ENCODE measurements at places on chromosomes 11 and 22.
A peak's percentile ranks its signal among the peaks of the same experiment; 100 is the strongest.

DNA sequence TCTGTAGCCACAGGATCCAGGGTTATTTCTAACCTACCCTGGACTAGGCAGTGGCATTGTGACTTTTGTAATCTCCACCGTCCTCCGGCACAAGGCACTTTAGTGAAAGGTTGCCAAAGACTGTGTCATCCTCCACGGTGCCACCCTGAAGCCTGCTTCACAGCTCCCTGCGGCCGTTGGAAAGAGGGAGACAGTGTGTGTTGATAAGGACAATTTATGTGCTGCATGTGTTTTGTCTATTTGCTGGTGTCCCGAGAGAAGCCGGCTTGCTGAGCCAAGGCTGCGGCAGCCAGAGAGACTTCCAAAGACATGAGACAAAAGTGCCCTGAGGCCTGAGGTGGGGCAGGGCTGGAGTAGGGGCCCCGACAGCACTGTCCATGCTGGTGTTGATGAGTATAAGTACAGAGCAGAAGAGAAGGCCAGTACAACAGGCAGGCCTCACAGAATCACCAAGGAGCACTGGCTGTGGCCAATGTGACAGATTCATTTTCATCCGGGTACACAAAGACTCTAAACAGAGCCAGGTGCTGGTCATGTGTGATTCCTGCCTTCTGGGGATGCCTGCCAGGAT, 40.9 kb downstream of the GALNT18 start:
- DNase-seq, result no peak

- DNase-seq, result no peak
Measured at GRCh38 chr11:86228269-86229038, 16.1 kb upstream of the EED start.

- no peak for DNase-seq
Measured at GRCh38 chr11:91115116-91115515, 892.3 kb upstream of the CHORDC1 start.

DNA sequence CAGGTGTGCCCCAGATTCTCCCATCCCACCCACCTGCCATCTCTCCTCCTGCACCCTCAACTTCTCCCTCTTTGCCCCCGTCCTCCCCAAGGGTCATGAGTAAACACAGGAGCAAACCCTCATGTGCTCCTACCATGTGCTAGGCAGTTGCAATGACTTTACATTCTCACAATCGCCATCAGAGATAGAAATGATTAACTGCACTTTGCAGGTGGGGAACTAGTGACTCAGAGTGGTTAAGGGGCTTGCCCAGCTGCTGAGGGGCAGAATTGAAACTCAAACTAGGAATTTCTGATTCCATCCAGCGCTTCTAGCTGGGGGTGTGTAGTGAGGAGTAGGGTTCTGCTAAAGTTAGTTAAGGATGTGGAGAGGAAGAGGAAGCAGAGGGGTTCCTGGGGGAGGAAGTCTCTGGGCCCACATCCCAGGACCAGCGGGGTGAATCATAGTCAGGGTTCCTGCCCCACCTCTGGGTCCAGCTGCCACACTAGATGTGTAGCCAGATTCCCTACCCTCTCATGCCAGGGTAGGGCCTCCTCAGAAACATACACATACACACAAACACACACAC, 16.0 kb upstream of the PRG2 start:
- DNase-seq, result no peak

GRCh38 chr11:122661182-122661945, 5.8 kb downstream of the UBASH3B start:
- no peak for DNase-seq

GRCh38 chr22:27192135-27192829, 534.9 kb downstream of the MIAT start:
- no peak for DNase-seq

DNA sequence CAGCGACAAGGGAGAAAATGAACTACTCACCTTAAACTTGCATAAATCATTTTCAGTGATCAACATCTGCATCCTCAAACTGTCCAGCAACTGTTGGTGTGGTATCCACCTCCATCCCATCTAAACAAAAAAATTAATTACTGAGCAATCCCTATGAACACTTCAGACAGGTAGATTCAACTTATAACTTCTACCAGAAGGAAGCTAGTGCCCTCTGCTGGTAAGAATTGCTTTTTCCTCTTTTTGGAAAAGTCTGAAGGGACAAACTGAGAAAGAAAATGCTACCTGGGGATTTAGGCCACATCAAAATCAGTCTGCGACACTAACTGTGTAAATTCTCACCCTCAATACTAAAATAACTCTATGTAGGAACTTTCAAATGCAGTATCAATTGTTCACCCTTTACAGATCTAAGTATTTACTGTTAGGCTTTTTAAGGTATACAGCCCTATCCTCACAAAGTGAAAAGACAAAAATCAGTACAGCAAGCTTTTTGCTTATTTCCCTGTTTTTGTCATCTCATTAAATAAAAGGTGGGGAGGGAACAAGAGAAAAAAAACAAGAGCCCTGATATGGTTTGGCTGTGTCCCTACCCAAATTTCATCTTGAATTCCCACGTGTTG, 17.9 kb downstream of the CLNS1A start:
- DNase-seq, result peak; percentile 5

- DNase-seq, result no peak
Measured at GRCh38 chr11:8090756-8091155, 9.7 kb downstream of the TUB start.

GRCh38 chr11:95877291-95877690, 46.6 kb downstream of the MTMR2 start:
- no peak for DNase-seq

- no peak for DNase-seq
Measured at GRCh38 chr11:30594646-30595411, 8.7 kb upstream of the MPPED2 start.

GRCh38 chr11:129109701-129110100, 82.4 kb downstream of the ARHGAP32 start:
- DNase-seq, result no peak

DNA sequence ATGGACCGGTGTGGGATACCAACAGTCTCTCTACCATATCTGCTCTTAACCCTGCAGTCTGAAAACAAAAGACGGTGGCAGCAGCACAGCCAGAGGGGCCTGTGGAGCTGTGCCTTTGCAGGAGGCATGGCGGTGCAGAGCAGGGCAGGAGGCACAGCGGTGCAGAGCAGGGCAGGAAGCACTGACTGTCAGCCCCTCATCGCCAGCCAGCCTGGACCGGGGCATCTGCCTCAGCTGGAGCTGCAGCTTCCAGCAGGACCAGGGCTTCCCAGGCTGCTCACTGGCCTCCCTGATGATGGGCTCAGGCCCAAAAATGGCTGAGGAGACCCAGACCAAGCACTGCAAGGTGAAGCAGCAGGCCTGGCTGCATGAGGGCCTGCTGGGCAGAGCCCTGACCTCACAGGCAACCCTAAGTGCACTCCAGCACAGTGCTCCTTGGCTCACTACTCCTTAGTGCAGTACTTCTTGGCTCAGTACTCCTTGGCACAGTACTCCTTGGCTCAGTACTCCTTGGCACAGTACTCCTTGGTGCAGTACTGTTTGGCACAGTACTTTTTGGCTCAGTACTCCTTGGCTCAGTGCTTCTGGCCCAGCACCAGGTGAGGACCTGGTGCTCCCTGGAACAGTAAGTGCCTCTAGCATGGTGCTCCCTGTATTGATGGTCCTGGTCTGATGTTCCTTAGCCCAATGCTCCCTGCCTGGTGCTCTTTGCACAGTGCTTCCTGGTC, 78.0 kb downstream of the DHCR7 start:
- no peak for DNase-seq

GRCh38 chr11:11387622-11388305, 34.7 kb upstream of the CSNK2A3 start:
- DNase-seq, result no peak

GRCh38 chr22:31846161-31847115, 92.6 kb downstream of the DEPDC5 start:
- no peak for DNase-seq

DNA sequence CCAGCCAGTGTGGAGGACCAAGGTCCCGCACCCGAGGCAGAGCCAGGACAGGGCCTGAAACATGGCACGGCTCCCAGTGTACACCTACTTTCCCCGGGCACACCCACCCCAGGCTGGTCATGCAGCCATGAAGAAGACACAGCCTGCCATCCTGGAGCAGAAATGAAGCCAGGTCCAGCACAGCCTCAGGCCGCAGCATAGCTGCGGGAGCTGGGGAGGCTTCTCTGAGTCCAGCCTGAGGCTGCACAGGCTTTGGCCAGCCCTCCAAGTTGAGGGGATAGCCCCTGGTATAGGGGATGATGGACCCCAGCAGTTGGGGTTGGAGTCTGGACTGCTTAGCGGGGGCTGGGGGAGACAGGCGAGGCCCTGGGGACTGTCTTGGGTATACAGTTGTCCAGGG, 2.9 kb upstream of the HDAC10 start:
- no peak for DNase-seq

DNA sequence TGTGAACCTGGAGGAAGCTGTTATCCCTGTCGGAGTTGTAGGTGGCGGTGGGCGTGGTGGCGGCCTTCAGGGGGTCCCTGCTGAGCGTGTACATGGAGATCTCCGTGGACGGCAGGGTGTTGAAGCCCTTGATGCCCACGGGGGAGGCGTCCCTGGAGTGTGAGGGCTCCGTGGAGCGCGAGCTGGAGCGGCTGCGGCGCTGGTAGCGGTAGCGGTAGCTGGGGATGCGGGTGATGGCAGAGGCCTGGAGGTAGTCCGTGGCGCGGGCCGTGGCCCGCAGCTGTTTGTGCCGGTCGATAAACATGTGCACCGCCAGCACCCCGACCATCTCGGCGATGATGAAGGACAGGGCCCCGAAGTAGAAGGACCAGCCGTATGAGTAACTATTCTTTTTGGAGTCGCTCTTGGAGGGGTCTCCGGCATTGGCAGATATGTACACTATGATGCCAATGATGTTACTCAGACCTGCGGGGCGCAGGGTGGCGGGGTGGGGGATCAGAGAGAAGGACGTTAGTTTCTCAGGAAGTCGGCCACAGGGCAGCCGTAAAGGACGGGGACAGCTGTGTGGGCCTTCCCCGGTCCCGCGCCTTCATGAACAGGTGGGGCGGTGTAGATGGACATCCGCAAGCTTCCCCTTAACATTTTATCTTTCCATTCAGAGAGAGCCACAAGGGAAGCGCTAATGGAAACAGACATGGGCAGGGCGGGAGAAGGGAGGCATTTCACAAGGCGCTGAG, 35.6 kb upstream of the EIF3D start:
- no peak for DNase-seq

GRCh38 chr22:49970528-49971231, 10.1 kb downstream of the PIM3 start:
- peak; percentile 85 for DNase-seq

- no peak for DNase-seq
Measured at GRCh38 chr22:23901600-23901999, 7.4 kb downstream of the MIF start.

DNA sequence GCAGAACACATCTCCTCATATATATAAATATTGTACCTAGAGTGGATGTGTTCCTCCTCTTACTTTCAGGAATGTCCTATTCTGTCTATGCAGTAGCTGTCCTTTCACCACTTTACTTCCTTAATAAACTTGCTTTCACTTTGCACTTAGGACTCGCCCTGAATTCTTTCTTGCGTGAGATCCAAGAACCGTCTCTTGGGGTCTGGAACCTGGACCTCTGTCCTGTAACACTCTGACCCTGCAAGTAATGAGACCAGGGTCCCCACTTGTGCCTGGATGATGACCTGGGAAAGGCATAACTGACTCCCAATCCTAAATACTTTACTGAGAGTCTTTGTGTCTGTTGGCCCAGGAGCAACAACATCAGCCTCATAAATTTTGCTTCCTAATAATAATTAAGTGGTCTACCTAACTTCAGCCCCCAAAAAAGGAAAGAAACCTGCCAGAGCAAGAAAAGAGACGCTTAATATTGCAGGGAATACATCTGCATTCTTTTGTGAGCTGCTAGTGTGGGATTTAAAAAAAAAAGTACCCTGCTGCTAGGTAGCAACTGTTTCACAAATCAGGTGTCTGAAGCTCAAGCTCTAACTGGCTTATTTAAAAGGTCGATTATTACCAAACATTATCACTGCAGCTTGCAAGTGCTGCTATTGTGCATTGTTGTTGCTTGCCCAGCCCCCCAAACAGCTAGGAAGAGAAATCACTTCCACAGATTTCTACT, 69.3 kb downstream of the FAM168A start:
- DNase-seq, result no peak

DNA sequence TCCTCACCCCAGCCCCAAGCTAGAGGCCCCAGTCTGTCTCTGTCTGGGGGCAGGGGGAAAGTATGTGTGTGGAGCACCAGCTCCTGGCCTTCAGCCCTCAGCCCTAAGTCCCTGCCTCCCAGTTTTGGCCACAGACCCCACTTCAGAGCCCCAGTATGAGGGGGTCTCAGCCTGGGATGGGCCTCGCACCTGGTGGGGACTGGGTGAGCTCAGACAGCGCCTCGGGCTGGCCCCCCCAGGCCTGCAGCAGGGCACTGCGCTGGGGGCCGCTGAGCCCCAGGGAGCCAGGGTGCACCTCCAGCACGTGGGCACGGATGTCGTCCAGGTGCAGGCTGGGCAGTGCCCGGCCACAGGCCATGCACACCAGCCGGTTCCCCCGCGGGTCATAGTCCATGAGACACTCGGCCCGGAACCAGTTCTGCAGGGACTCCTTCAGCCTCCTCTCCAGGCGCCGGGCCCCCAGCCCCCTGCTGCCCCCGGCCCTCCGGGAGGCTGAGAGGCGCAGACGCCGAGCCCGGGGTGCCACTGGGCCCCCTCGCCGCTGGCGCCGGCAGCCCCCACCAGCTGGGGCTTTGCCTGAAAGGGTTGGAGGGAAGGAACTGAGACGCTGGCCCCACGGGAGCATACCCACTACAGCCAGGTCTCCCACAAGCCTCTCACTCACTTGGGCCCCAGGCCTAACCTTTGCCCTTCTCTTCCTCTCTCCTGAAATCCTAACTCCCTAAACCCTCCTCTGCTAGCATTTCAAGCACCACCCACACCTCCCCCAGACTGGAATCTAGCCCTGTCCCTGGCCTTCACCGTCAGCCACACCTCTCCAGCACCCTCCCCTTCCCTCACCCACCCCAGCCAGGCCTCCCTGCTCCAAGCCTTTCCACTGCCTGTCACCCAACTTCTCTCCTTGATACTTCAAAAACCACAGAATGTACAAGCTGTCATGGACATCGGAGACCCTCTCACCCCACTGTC, 3.6 kb downstream of the ZFTA start:
- DNase-seq, result no peak

DNA sequence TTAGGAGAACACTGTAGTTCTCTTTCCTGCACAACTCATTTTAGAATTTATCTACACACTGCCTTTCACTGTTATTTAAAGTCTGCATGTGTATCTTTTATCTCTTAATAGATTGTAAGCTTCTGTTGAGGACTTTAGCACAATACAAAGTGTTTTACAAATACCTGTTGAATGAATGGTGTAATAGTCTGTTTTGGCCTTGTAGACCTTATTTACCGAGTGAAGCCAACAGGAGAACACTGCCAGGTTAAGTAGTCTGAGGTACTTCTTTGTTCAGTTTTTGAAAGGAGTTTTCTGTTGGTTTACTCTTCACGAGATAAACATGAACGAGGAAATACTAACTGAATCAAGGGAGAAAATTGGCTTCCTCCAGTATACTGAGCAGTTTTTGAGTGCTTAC, 31.0 kb downstream of the SIK2 start:
- no peak for DNase-seq

GRCh38 chr11:109132539-109132938, 289.5 kb upstream of the C11orf87 start:
- DNase-seq, result no peak

- DNase-seq, result no peak
Measured at GRCh38 chr11:65918211-65919140, at the start of gene C11orf68. Gene C11orf68 (minus strand): TSS chr11:65919062. CDS start chr11:65919031, 31 bp downstream.

- DNase-seq, result no peak
Measured at GRCh38 chr22:50436841-50437341, 37.9 kb downstream of the SBF1 start.

GRCh38 chr22:29109822-29110221, 37.0 kb downstream of the KREMEN1 start:
- DNase-seq, result no peak

- no peak for DNase-seq
Measured at GRCh38 chr11:73249853-73250783, 22.0 kb upstream of the P2RY6 start.
